ENCODE measurements at places on chromosomes 13 and 19. TPM values are rescaled to one million over a fixed set of nuclear protein-coding genes. Genes with fewer than 3 reads are reported as not detected.
A peak's percentile ranks its signal among the peaks of the same experiment; 100 is the strongest.

SULT2B1 gene
- 0.40 TPM for total RNA-seq

CYP2A6 gene
- not detected for total RNA-seq

LGALS4 gene
- 4.6 TPM for total RNA-seq

LMTK3 gene
- 0.64 TPM for total RNA-seq

IZUMO4 gene
- total RNA-seq = 7.6 TPM

KLK15 gene
- total RNA-seq = not detected

MAMSTR gene
- total RNA-seq = 1.2 TPM

- no peak for DNase-seq
- no peaks in the 10 kb centered on the region for H3K4me1 ChIP-seq
- no peak overlapping the region for H3K4me3 ChIP-seq
- no peak overlapping the region for H3K27ac ChIP-seq
- H3K36me3 ChIP-seq = peaks cover 30% of the 10 kb centered on the region
These were observed 92.5 kb downstream of the TUBGCP3 start for GRCh38 chr13:112495465-112495864.

GRCh38 chr13:59458908-59459579, 704.7 kb downstream of the DIAPH3 start:
- H3K36me3 ChIP-seq = no peaks in the 10 kb centered on the region
- no peaks in the 10 kb centered on the region for H3K27me3 ChIP-seq
- no peaks in the 10 kb centered on the region for H3K4me1 ChIP-seq
- H3K27ac ChIP-seq = no peak overlapping the region

DNA sequence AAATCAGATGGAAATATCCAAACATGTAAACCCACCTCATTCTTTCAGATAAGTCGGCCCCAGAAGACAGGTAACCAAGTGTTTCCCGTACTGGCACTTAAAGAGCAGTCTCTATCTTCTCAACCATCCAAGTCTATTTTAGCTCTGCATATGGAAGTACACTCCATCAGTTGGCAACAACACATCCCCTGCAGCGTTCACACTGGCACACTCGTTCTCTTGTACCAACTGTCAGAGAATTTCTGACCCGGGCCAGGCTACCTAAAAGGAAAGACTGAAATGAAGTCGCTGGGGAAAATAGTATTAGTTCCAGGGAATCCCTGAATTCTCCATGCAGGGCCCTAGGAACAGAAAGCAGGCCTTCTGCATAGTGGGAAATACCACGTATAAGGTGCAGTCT, 109.3 kb downstream of the RXFP2 start:
- H3K4me1 ChIP-seq = peaks cover 6% of the 10 kb centered on the region
- no peaks in the 10 kb centered on the region for H3K36me3 ChIP-seq
- H3K27ac ChIP-seq = no peak overlapping the region

- H3K27me3 ChIP-seq = no peaks in the 10 kb centered on the region
- no peak overlapping the region for H3K27ac ChIP-seq
- no peaks in the 10 kb centered on the region for H3K36me3 ChIP-seq
- no peak for DNase-seq
These were observed 13.0 kb downstream of the WDR62 start for GRCh38 chr19:36067681-36068080.

GRCh38 chr19:7000333-7000732, 20.9 kb downstream of the MBD3L2B start:
- no peaks in the 10 kb centered on the region for H3K4me1 ChIP-seq
- H3K4me3 ChIP-seq = no peak overlapping the region
- DNase-seq = no peak
- no peaks in the 10 kb centered on the region for H3K36me3 ChIP-seq

DNA sequence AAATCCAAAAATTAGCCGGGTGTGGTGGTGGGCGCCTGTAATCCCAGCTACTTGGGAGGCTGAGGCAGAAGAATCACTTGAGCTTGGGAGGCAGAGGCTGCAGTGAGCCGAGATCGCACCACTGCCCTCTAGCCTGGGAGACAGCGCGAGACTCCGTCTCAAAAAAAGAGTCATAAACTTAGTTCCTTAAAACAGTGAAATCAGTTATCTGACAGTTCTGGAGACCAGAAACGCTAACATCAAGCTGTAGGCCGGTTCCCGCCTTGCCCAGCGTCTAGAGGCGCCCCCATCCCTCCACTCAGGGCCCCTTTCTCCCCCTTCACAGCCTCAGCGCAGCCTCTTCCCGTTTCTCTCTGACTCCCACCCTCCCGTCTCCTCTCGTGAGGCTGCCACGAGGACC, 11.9 kb downstream of the ADAT3 start:
- no peaks in the 10 kb centered on the region for H3K27me3 ChIP-seq
- no peaks in the 10 kb centered on the region for H3K4me1 ChIP-seq
- H3K27ac ChIP-seq = no peak overlapping the region
- H3K4me3 ChIP-seq = no peak overlapping the region
- no peak for DNase-seq
- peaks cover 24% of the 10 kb centered on the region for H3K36me3 ChIP-seq

DNA sequence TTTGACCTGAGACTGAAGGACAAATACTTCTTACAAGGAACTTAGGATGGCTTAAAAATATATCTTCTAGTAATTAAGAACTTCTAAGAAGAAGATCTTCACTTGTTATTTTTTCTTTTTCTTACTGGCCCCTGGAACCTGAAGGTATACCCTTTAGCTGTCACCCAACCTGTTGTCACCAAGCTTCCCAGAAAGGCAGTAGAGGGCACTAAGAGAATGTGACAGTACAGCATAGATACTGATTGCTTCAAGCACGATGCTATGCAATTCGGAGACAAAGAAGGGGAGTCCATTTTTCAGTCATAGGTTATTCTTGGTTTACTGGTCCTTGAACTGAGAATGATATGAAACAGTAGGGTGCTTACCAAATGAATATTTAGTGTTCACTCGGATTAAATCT, 208.3 kb upstream of the PCDH9 start:
- H3K4me1 ChIP-seq = no peaks in the 10 kb centered on the region
- no peak for DNase-seq
- H3K27me3 ChIP-seq = no peaks in the 10 kb centered on the region
- H3K36me3 ChIP-seq = no peaks in the 10 kb centered on the region

DNA sequence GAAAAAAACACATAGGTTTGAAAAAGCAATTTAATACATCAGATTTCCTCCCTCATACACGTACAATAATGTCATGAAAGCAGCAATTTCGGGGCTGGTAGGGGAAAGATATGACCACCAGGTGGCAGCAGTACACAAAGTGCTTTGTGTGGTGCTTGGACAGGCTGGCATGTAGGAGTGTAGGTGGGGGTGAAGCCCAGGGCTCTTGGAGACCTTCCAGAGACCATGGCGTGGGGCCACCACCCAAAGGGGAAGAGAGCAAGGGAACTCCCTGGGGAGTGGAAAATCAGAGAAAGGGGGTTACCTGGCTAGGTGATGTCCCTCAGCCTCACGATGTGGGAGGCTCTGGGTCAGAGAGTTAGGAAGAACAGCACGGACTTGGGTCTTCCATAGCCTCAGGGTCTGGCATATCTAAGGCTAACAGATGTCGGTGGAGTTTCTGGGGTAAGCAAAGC, 11.8 kb upstream of the CCNA1 start:
- H3K4me1 ChIP-seq = no peaks in the 10 kb centered on the region
- H3K4me3 ChIP-seq = no peak overlapping the region
- no peak overlapping the region for H3K27ac ChIP-seq
- peak; percentile 71 for DNase-seq
- no peaks in the 10 kb centered on the region for H3K27me3 ChIP-seq

- no peaks in the 10 kb centered on the region for H3K36me3 ChIP-seq
- H3K27me3 ChIP-seq = no peaks in the 10 kb centered on the region
- no peaks in the 10 kb centered on the region for H3K4me1 ChIP-seq
- no peak overlapping the region for H3K27ac ChIP-seq
- no peak overlapping the region for H3K4me3 ChIP-seq
- no peak for DNase-seq
These were observed 388.9 kb upstream of the DACH1 start for GRCh38 chr13:72255908-72256307.

GRCh38 chr13:80342471-80343371, 1.8 kb upstream of the SPRY2 start:
- H3K4me1 ChIP-seq = peaks cover 47% of the 10 kb centered on the region
- peak overlapping the region; percentile 56 for H3K4me3 ChIP-seq
- H3K27me3 ChIP-seq = no peaks in the 10 kb centered on the region
- H3K27ac ChIP-seq = peak overlapping the region; percentile 5
- peak; percentile 77 for DNase-seq

- peak; percentile 85 for DNase-seq
- H3K27ac ChIP-seq = peak within 1 kb of the TSS; percentile 83
- peaks cover 7% of the 10 kb centered on the region for H3K4me1 ChIP-seq
- no peaks in the 10 kb centered on the region for H3K27me3 ChIP-seq
These were observed at the start of gene ZNF738 for GRCh38 chr19:21358768-21359451. ZNF738 (plus strand) TSS chr19:21359000; CDS start chr19:21359141, 141 bp downstream.

- H3K27me3 ChIP-seq = no peaks in the 10 kb centered on the region
- no peak overlapping the region for H3K27ac ChIP-seq
- H3K4me1 ChIP-seq = peaks cover 6% of the 10 kb centered on the region
- no peak for DNase-seq
- H3K36me3 ChIP-seq = peaks cover 54% of the 10 kb centered on the region
- no peak overlapping the region for H3K4me3 ChIP-seq
These were observed 5.8 kb upstream of the EPHX3 start for GRCh38 chr19:15237759-15238638.

DNA sequence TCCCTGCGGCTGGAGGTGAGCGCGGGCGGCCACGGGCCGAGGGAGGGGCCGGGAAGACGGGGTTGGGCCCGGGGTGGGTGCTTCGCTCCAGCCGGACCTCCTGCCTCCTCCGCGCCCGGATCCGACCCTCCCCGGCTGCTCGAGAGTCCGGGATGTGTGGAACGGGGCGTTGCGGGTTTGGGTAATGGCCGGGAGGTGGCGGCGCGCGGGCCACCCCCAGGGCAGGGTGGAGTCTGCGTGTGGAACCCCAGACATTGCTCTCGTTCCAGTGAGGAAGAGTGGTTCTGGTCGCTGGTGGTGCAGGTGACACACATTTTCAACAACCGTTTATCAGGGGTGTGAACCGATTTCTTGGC, 38.8 kb downstream of the ARHGEF7 start:
- H3K36me3 ChIP-seq = no peaks in the 10 kb centered on the region
- DNase-seq = peak; percentile 72
- peak overlapping the region; percentile 71 for H3K27ac ChIP-seq
- H3K4me3 ChIP-seq = peak overlapping the region; percentile 43
- peaks cover 15% of the 10 kb centered on the region for H3K4me1 ChIP-seq

DNA sequence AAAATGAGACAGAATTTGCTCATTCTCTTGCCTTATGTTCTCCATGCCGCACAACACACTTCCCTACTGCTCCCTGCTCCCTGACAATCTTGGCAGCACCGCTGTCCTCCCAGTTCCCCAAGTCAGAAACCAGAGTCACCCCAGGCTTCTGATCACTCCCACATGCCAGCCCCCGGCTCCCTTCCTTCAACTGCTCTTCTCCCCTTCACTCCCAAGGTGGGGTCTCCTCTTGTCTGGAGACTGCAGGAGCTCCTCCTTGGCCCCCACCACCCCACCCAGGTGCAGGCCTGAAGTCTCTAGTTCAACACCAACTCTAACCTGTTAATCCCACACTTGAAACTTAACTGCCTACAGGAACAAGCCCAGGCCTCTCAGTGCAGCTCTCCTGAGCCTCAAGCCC, 16.8 kb upstream of the AKAP8 start:
- H3K36me3 ChIP-seq = peaks cover 65% of the 10 kb centered on the region
- no peak overlapping the region for H3K27ac ChIP-seq
- no peak for DNase-seq
- H3K27me3 ChIP-seq = no peaks in the 10 kb centered on the region

DNA sequence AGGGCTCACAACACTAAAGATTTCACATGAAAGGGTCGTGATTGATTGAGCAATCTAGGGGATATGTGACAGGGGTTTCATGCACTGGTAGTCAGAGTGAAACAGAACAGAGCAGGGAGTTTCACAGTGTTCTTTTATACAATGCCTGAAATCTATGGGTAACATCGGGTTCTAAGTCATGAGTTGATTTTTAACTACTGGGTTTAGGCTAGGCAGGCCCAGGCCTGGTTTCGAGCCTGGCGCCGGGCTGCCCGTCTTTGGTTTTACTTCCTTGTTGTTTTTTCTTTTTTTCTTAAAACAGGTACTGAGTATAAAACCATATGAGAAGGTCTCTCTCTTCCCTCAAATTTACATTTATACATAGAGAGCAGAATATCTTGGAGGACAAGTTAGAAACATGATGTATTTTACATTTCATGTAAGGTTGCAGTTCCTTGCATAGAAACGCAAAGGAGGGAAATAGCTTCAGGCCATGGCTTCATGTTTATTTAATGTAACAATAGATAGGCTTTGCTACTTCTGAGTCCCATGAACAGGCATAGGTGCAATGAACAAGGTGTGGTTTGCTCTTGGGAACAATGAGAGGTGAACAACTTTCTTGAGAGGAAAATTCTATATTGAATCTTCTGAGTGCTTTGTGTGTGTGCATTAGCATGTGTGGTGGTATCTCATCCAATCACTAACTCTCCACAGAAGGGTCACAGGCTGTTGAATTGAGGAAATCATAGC, 128.9 kb upstream of the RXFP2 start:
- H3K27ac ChIP-seq = no peak overlapping the region
- no peaks in the 10 kb centered on the region for H3K36me3 ChIP-seq
- no peak overlapping the region for H3K4me3 ChIP-seq
- H3K4me1 ChIP-seq = no peaks in the 10 kb centered on the region
- H3K27me3 ChIP-seq = no peaks in the 10 kb centered on the region

DNA sequence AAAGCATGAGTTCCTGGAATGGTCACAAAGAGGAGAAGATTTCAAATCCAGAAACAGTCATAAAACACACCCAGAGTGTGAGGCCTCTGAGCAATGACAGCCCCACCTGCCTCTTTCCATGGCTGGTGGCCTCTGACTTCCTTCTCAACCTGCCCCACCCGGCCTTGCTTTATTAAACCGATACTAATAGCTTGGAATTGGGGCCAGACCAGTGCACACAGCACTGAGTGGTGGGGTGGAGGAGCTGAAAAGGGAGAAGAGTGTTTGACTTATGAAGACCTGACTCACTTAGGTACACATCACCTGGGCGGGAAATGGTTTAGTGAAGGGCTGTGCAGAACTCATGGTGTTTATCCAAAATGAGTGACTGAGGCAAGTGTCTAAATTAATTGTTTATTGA, 20.7 kb upstream of the CEACAM6 start:
- no peaks in the 10 kb centered on the region for H3K36me3 ChIP-seq
- H3K4me1 ChIP-seq = no peaks in the 10 kb centered on the region
- no peak for DNase-seq
- H3K27me3 ChIP-seq = peaks cover 3% of the 10 kb centered on the region
- H3K27ac ChIP-seq = no peak overlapping the region
- H3K4me3 ChIP-seq = no peak overlapping the region

GRCh38 chr13:112837371-112838037, 131.5 kb upstream of the MCF2L start:
- no peaks in the 10 kb centered on the region for H3K27me3 ChIP-seq
- no peak overlapping the region for H3K4me3 ChIP-seq
- no peaks in the 10 kb centered on the region for H3K4me1 ChIP-seq
- H3K27ac ChIP-seq = no peak overlapping the region
- DNase-seq = no peak
- peaks cover 25% of the 10 kb centered on the region for H3K36me3 ChIP-seq

DNA sequence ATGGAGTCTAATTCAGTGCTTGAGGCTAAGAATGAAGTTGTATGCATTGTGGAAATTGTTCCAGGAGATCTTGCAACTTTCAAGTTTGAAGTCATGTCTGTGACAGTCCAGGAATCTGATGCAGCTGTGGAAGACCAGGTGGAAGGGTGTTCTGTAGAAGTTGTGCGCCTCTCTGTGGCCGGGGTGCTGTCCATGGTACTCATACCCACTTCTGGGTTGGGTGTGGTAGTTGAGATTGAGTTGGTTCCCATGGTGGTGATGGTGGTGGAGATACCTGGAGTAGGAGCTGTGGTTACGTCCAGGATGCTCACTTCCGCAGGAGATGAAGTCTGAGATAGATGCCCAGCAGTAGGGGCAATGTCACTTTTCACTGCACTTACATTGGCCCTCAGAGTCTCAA, 44.3 kb downstream of the MUC16 start:
- no peak overlapping the region for H3K27ac ChIP-seq
- H3K27me3 ChIP-seq = peaks cover 4% of the 10 kb centered on the region
- no peak overlapping the region for H3K4me3 ChIP-seq
- no peaks in the 10 kb centered on the region for H3K4me1 ChIP-seq
- H3K36me3 ChIP-seq = no peaks in the 10 kb centered on the region

All from natural killer cell (primary cell).